ENCODE measurements at places on chromosomes 4 and X.

DNA sequence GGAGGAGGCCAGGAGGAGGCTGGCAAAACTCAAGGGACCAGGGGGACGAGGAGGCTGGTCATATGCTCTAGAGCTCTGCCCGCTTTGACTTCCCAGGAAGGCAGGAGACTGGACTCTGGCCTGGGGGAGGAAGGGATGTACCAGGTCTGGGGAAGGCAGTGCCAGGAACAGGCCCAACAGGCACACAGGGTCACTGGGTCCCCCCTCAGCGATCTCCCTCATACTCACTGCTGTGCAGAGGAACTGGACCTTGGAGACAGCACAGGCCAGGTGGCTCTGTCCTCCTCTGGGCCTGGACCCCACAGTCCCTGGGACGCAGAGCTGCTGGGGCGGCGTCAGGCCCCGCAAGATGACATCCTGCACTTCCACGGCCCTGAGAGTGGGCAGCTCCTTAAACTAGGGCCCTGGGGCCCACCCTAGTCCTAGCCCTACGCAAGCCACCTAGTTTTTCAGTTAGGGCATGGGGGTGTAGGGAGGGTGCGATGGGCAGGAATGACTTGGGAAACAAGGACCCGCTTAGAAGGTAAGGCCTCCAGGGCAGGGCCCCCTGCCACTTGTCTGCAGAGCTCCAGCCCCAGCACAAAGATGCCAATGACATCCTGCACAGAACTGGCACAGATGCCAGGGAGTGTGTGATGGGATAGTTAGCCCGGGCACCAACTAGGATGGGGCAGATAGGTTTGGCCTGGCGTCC lies 59.5 kb downstream of the HTRA3 start:
- no peak for DNase-seq

DNA sequence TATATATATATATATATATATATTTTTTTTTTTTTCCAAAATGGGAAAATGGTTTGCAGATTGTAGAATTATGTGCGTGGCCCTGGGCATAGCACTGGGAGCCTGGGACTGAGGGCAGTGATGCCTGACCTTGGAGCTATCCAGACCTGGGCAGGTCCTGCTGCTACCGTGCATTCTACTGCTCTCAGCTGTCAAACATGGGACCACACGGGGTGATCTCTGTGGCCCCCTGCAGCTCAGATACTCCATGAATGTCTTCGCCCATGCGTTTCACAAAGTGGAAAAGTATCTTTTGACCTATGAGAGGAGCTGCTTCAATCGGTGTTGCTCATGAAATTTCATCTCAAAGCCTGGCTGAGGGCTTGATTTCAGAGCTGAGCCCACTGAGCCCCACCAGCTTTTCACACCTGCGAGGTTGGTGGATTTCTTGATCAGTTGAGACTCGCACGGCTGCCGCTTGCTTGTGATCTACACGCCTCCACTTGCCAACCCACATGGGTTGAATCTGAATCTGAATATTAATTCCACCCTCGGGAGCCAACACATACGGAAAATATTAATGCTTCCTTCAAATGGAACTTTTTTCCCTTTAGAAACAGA lies 35.7 kb downstream of the ING2 start:
- no peak for DNase-seq

DNA sequence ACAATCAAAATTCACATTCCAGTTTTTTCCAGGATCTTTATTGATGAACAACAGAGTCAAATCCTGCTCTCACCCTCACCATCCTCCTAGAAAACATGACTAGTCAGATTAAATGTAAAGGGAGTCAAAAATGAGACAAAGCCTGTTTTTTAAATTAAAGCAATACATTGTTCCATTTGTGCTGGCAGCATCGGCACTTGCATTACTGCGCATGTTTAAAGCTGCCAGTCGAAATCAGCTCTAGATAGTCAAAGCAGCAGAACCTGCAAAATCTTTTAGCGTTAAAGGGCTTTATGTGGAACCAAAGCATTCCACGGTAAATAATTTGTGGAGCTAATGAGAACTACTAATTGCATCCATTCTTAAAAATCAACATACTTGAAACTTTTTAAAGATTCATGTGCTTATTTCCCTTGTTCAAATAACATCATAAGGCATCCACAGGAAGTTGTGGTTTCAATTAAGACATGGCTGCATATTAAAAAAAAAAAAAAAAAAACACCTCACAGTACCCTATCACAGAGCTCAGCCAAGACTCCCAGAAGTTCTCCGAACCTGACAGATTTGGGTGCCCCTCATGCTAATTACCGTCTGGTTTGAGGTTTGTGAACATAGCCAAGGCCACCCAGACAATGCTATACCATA lies 82.2 kb downstream of the SH3KBP1 start:
- DNase-seq, result no peak

DNA sequence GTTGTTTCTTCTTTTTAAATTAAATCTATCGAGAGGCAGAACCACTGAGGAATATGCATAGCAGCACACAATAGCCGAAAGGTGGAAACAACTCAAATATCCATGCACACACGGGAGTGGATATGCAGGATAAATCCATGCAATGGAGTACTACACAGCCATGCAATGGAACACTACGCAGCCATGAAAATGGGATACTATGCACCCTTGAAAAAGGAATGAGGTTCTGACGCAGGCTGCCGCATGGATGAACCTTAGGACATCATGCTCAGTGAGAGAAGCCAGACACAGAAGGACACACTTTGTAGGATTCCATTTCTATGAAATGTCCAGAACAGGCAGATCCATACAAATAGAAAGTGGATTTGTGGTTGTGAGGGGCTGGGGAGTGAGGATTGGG lies 18.4 kb upstream of the P2RY8 start:
- no peak for DNase-seq

GRCh38 chr4:122665161-122665929 lies 44.5 kb upstream of the IL21 start:
- DNase-seq, result no peak

DNA sequence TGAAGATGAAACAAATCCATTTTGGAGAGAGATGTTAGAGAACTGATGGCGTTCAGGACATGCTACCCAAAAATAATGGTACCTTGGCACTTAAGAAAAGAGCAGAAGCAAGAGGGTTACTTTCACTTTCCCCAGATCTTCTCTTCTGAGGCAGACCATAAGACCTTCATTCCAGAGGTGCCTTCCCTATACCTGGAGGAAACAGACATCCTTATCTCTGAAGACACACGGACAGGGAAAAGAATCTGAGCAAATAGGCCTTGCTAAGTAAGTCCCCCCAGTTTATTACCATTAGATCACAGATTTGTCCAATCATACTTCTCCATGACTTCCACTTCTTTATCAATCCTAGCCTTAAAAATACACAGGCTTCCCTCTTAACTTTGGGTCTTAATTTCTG lies 2.0 kb upstream of the FGF2 start:
- DNase-seq, result no peak

DNA sequence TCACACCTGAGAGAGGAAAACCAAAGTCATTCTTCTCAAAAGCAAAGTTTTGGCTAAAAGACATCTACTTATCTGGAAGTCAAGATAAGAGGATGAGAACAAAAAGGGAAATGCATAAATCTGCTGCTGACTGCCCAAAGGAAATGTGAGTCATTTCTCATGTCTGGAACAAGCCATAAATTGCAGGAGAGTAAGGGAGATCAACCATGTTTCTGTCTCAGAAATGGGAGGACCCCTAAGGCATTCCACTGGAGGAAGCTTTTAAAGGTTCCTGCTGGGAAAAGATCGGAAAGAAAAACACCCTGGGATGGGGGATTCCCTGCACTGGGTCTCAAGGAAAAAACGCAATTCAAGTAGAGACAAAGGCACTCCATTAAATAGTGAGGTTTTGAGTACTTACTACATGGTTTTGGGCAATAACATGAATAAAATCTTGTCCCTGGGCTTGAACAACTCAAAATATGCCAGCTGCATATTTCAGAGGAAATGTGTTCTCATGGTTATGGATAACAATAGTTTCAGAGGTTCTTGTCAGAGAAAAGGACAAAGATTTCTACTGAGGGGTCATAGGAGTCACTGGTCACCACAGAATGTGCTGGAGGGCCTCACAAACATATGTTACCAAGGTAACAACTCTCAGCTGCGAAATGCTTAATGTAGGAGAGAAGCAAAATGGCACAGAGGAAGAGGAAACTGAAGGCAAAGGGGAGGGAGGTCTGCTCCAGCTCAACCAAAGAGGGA lies 19.3 kb downstream of the GPR143 start:
- no peak for DNase-seq

- DNase-seq, result no peak
Measured at GRCh38 chr4:123265443-123265842, 131.2 kb upstream of the SPRY1 start.

DNA sequence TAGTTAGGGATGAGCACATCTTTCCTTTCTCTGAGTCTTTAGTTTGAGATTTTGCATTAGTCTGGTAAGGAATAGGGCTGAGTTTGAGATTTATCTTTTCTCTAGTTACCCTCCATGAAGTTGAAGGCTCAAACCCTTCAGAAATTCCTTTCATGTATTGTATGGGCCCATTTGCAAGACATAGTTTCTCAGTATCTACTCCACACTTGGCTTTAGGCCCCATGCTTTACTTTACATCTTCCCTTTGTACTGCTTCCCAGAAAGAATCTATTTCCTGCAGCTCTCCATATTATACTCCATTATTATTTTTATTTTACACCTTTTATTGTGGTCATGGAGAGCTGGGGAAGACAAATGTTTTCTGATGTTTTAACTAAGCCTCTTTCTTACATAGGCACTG lies 1038.2 kb downstream of the TECRL start:
- no peak for DNase-seq

GRCh38 chr4:176824645-176825366 lies 32.1 kb upstream of the VEGFC start:
- no peak for DNase-seq

DNA sequence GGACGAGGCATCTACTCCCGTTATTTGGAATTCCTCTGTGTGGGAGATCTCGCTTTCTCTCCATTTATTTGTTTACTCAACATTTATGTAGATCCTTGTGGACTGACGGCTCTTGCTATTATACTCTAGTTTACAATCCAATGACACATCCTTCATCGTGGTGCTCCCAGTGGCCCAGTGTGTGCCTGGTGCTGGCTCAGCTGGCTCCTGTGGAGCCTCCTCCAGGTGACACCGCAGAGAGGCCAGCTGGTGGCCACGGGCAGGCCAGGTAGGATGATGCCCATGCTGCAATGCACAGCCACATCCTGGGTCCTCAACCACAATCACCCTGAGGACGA lies 84.0 kb upstream of the AFAP1 start:
- no peak for DNase-seq

DNA sequence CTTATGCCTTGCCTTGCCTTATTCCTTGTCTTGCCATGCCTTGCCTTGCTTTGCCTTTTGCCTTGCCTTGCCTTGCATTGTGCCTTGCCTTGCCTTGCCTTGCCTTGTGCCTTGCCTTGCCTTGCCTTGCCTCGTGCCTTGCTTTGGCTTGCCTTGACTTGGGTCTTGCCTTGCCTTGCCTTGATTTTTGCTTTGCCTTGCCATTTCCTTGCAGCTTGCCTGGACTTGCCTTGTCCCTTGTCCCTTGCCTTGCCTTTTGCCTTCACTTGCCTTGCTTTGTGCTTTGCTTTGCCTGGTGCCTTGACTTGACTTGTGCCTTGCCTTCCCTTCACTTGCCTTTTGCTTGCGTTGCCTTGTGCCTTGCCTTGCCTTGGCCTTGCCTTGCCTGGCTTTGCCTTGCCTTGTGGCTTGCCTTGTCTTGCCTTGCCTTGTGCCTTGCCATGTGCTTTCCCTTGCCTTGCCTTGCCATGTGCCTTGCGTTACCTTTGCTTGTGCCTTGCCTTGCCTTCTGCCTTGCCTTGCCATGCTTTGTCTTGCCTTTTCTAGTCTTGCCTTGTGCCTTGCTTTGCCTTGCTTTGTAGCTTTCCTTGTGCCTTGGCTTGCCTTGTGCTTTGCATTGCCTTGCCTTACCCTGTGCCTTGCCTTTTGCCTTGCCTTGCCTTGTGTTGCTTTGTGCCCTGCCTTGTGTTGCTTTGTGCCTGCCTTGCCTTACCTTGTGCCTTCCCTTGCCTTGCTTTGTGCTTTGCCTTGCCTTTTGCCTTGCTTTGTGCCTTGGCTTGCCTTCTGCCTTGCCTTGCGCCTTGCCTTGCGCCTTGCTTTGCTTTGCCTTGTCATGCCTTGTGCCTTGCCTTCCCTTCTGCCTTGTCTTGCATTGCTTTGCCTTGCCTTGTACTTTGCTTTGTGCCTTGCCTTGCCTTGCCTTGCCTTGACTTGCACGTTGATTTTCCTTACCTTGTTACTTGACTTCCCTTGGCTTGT lies 92.8 kb downstream of the TAB3 start:
- DNase-seq, result no peak

DNA sequence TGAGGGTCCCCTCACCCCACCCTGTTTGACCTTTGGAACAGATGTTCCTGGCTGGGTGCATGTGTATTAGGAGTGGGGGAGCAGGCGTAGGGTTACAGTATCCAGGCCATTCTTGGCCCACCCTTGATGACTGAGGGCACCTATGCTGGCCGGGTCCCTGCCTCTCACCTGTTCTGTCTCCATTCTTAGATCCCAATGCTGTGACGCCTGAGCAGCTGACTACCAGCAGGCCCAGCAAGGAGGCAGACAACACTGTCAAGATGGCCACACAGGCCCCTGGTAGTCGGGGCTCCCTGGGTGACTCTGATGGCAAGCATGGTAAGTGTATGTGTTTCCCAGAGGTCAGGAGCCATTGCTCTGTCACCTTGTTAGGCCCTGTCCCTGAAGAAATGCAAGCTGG lies 10.9 kb downstream of the EFNB1 start:
- no peak for DNase-seq

GRCh38 chrX:103747163-103747562 lies 29.5 kb upstream of the PLP1 start:
- no peak for DNase-seq

- no peak for DNase-seq
Measured at GRCh38 chrX:72078411-72078810, 53.3 kb downstream of the RTL5 start.

GRCh38 chr4:165199722-165200121 lies 7.6 kb upstream of the KLHL2 start:
- no peak for DNase-seq

DNA sequence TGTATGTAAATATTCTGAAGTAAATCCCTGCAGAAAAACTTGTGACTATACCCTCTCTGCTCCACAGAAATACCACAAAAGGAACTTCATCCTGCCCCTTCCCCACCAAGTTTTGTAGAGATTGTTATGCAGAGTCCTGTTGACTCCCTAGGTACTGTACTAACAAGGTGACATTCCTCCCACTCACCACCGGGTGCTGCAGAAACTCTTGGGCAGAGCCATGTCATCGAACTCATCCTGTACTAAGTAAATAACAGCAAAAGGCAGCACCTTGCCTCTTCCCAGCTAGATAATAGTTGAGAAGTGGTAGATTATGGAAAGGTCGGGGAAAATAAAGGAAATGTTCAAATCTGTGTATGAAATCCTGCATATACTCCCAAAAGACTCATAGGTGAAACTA lies 233.3 kb downstream of the STPG2 start:
- DNase-seq, result no peak

DNA sequence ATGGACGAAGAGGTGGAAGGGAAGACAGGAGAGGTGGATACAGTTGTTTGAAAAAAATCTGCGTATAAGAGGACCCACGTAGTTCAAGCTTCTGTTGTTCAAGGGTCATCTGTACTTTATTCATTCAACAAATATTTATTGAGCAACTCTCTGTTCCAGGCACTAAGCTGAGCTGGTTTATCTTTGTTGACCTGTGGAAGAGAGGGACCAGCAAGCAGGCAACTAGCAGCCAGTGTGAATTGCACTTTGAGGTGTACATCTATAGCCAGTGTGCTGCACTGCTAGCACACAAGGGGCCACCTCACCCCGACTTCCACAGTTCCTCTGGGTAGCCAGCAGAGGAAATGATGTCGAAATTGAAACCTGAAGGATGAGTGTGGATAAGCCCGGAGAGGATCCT lies 191.4 kb downstream of the SOWAHB start:
- DNase-seq, result no peak

GRCh38 chr4:16785793-16786527 lies 112.5 kb downstream of the LDB2 start:
- no peak for DNase-seq

GRCh38 chr4:142353149-142353738 lies 492.9 kb downstream of the INPP4B start:
- no peak for DNase-seq

Measured in GM12892 (cell line).